ENCODE measurements at places on chromosomes 11 and 22.

DNA sequence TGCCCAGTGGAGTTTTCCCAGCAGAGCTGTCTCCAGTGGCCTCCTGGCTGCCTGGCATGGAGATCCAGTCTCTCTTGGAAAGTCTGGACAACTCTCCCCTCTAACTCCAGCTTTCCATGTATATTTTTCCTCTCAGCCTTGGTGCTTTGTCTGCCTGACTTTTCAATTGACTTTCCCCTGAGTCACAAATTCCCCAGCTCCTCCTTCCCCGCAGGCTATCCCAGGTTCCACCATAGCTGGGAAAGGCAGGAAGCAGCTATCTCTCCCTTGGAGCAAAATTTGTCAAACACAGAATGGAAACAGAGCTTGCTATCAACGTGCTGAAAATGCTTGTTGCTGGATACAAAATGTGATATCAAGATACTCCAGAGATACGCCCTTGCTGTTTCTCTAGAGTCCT, 384.8 kb downstream of the TMEM135 start:
- no peak for DNase-seq

- no peak for DNase-seq
Measured at GRCh38 chr11:134459246-134460061, 47.4 kb upstream of the B3GAT1 start.

DNA sequence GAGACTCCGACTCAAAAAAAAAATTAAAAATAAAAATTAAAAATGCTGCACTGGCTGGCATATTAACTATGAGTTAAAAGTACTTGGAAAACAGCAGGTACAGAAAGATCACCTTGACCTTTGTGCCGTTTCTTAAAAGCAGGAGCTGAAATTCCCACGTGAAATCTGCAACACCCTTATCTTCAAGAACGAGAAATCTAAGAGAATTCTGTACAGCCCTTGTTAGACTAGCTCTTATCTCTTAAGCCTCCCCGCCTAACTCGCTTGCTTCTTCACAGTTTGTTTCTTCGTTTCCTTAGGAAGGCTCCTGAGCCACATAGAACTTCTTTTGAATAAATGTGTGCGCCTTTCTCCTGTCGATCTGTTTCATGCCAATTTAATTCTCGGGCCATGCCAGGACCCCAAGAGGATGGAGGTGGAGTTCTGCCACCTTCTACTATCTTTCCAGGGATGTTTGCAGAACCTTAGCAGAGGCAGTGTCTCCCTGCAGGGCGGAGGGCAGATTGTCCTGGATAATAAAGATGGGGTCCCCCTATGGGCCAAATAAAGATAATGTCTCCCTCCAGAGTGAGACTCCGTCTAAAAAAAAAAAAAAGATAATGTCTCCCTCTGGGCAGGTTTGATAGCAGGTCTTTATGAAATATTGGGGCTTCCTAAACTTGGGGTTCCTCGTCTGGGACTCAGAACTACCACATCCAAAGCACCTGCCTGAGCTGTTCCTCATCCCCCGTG, 27.4 kb upstream of the SYT8 start:
- no peak for DNase-seq

GRCh38 chr11:29119707-29120618, 896.9 kb downstream of the KCNA4 start:
- DNase-seq = no peak

Measured in cortex of kidney (tissue), 1 donor.